Fibroblast of villous mesenchyme (primary cell): ENCODE measurements at places on chromosomes 13 and 19. TPM values are rescaled to one million over a fixed set of nuclear protein-coding genes. Genes with fewer than 3 reads are reported as not detected.

The LGALS14 gene
- total RNA-seq: not detected in 2 replicates

The PLPPR3 gene
- under 0.01 and 0.86 TPM in 2 replicates for total RNA-seq

The THSD1 gene
- total RNA-seq: 1.9 and 9.9 TPM in 2 replicates

The PSG7 gene
- total RNA-seq: not detected in 2 replicates

DNA sequence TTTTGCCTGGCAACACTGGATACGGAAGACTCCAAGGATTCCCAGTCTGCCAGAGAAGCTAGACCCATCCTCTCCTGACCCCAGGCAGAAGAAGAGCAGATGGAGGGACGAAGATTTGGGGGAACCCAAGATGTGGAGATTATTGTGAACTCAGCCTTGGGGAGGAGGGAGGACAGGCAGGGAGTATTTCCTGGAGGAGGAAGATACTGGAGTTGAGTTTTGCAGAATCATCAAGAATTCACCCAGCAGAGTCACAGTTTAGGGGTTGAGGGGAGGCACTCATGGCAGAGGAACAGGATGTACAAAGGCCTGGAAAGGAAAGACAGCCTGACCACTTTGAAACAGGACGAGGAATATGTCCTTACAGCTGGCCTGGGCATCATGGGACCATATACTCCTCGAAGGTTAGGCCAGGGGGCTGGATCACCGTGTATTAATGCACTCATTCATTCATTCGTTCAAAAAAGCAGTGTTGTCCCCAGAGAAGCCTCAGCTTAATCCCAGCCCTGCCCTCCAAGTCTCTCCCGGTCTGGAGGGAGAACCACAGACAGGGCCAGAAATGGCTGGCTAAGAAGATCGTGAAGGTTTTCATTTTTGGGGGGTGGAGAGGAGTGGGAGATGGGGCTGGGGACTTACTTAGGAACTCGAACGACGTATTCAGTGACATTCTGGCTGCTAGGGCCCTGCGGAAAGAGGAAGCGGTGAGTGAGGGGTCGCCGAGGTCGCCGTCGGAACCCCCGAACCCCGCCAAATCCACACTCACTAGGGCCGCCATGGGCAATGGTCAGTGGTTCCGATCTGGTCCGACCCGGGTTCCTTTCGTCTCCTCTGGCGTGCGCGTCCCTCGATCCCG, 517 bp downstream of the GTF2F1 start:
- no peak for DNase-seq

- no peak for DNase-seq
These were observed 249.0 kb downstream of the DLEU7 start for GRCh38 chr13:50594276-50595051.

DNA sequence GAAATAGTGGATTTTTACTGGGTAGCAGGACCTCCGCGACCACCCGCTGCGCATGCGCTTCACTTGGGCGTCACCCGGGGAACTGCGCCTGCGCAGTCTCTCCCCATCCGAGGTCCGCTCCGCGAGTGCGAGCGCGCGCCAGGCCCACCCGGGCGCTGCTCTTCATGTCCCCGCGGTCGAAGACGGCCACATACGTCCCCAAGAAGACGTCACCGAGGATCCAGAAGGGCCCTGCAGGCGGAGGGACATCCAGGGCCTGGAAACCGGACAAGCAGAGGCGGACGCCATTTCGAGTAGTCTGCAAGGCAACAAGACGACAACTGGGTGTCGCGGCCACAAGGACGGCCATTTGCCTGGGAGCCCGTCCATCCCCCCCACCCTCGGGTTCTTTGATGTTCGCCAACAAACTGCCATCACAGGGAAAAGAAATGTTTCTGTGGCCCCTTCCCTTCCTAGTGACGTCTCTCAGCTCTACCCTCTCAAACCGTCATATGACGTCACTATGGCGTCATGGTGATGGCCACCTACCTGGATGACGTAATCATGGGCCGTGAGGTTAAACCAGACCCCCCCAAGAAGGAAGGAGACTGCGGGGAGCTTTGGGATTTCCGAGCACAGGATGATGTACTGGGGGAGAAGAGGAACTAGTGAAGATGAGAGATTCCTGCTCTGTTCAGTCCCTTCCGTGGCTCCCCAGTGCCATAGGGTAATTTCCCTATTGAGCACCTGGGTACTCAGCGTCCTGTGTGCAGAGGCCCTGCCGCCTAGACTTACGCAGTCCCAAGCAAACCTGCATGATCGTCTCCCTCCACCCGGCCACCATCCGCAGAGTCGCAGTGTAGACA, 6.7 kb downstream of the NAPSA start:
- DNase-seq: peak; percentile 53

GRCh38 chr19:11979527-11979926, 14.7 kb downstream of the ZNF763 start:
- no peak for DNase-seq

DNA sequence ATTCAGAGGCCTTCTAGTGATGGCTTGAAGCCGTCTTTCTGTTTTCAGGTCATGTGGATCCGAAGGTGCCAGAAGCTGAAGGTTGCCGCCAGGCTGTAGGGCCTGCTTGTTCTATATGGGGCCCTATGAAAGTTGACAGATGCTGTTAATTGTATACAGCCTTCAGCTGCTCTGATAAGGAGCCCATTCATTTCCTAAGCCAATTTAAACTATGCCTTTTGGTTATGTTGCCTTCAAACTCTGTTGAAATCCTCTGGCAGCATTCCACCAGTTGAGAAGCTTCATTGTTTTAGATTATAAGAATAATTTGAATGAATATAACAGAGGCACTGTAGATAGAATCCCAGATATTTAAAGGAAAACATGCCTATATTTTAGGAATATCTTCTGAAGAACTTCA, 34.4 kb downstream of the RAP2A start:
- peak; percentile 73 for DNase-seq

GRCh38 chr13:63910511-63910910, 2494.9 kb upstream of the PCDH20 start:
- no peak for DNase-seq
